Stimulated activated CD8-positive, alpha-beta memory T cell treated with anti-CD3 and anti-CD28 coated beads, Interleukin-7, amount 100 ng/mL, for 4 hours (primary cell): ENCODE measurements at places on chromosomes 5 and 9.

DNA sequence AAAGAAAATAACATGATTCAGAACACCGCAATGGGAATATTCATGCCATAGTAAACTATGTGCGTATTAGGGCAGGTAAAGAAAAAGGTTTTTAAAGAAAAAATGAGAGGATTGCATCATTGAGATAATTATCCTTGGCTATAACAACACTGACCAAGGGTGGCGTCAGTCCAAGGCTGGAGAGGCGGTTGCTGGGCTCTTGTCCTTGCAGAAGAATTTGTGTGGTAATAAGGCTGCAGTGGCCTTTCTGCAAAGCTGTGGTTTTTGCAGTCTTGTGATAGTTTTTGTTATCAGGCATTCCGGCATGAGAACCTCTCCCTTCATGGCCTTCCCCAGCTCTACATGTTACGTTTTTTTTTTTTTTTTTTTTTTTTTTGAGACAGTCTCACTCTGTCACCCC, 14.0 kb downstream of the BOD1 start:
- DNase-seq = no peak

DNA sequence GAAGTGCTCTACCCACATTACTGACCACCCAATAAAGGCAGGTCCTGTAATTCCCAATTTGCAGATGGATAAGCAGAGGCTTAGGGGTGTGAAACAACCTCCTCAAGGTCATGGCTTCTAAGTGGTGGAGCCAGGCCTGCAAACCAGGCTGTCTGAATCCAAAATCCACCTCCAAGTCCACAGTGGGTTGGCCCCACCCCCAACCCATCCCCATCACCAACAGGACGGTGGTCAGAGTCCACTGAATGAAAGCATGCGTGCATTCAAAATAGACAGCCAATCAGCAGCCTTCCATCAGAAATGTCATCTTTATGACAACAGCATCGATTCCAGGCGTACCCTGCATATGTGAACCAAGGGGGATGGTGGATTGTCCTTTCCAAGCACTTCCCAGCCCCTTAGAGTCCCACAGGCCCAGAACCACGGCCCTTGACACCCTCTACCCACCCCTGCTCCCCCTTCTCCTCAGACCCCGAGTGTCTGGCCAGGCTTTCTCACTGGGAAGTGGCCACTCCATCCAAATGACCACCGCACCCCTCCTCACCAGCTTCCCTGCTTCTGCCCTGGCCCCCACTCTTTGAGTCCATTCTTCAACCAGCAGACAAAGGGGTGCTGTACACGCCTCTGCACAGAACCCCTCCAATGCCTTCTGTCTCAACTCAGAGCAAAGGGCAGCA, 133.1 kb downstream of the KCNIP1 start:
- DNase-seq = no peak

DNA sequence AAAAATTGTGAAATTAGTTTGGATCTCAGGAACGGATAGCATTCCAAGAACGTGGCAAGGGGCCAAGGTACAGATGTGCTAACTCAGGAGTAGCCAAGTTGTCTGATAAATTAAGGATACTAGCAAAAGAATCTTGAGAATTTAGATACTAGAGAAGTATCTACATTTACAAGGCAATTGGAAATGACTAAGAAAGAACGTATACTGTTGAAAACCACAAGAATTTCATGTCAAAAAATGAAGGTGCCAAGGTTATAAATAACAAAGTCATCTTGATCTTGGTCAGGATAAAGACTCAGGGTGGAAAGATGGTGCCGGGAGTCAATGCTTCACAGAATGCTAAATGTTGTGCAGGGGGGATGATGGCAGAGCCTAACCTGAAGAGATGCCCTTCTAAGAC, 19.2 kb downstream of the CAPSL start:
- no peak for DNase-seq

- DNase-seq = no peak
Measured at GRCh38 chr5:14757850-14758249, 93.3 kb downstream of the OTULIN start.

- no peak for DNase-seq
Measured at GRCh38 chr5:28249771-28250415, 1211.5 kb upstream of the CDH9 start.

DNA sequence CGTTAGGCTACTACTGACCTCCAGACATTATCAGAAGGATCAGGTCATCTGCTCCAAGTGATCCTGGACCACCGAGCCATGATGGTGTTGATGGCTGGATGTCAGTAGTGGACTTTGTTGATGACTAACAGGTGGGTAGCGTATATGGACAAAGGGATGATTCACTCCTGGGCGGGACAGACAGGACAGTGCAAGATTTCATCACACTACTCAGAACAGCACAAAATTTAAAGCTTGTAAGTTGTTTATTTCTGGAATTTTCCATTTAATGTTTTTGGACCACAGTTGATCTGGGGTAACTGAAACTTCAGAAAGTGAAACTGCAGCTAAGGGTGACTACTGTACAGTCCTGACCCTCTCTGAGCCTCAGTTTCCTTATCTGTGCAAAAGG, 12.7 kb downstream of the PDGFRB start:
- DNase-seq = no peak

DNA sequence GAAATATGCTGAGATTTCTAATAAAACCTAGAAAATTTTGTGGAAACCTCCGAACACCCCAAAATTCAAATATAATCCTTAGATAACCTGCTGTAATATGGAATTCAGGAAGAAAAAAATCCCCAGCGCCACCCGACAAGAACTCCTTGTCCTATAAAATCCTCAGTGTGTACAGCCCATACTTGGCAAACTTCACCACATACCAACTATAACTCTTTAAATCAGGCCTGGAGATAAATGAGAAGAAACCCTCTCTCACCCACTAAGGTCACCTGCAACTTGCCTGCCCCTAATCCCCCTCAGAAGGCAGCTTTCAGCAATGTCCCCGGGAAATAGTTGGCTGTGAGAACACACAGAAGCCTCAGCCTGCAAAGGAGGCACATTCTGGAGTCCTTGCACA, 90.5 kb downstream of the SH3TC2 start:
- no peak for DNase-seq

DNA sequence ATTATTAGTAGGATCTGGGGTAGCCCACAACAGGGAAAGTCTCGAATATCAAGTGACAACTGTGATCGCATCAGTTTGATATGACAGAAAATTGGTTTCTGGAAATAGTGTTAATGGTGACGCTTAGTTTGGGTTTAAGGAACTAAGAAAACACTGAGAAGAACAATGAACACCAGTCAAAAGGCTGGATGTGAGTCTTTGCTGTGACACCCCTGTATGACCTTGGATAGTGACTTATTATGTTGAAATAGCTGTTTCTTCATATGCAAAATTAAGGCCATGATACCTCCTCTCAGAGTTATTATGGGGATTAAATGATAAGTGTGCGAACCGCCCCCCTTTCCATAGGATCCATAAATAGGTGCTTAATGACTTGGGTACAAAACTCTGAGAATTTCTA, 926 bp downstream of the DNAJC25 start:
- no peak for DNase-seq

- no peak for DNase-seq
Measured at GRCh38 chr9:96617439-96618185, 2.0 kb downstream of the CDC14B start.

DNA sequence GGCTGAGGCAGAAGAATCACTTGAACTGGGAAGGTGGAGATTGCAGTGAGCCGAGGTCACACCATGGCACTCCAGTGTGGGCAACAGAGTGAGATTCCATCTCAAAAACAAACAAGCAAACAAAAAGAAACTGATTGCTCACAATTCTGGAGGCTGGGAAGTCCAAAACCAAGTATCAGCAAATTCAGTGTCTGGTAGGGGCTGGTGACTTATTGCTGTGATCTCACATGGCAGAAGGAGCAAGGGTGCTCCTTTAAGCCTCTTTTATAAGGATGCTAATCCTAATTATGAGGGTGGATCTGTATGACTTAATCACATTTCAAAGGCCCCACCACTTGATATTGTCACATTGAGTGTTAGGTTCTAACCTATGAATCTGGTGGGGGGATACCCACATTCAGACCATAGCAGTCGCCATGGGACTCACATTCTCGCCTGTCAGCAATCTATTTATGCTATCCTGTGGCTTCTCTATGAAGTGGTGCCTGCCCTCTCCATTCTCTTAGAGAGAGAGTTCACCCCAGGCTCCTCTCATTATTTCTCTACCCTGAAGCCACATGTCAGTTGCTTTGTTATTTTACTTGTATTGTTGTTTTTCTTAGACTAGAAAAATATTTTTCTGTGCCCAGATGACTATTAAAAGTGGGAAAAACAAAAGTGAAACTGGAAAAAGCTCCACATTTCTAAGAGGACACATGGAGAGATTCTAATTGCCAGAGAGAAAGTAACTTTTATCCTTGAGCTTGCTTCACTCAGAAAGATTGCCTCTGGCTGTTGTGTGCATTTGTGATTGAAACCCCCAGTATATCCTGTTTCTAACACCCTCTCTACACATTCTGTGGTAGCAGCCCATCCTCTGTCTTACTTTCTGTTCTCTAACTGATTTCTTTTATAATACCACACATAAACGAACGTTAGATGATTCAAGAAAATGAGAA, 18.8 kb upstream of the PRLR start:
- DNase-seq = no peak

GRCh38 chr5:94028001-94028400, 286.6 kb upstream of the POU5F2 start:
- no peak for DNase-seq

GRCh38 chr9:89843074-89843473, 238.3 kb downstream of the GADD45G start:
- DNase-seq = no peak

DNA sequence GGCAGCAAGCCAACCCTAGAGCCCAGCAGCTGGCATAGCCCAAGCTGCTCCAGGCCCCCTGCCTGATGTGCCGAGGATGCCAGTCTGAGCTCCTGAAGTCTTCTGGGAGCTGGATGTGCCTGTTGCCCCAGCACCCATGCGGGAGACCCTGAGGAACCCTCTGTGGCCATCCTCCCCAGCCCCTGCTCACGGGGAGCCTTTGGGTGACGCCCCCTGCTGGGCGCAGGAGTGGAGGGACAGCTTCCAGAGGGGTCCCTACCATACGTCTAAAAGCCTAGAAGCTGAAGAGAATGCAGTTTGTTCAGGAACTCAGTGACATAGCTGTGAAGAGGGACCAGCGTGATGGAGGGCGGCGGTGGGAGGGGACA, 33.1 kb upstream of the MVB12B start:
- no peak for DNase-seq

DNA sequence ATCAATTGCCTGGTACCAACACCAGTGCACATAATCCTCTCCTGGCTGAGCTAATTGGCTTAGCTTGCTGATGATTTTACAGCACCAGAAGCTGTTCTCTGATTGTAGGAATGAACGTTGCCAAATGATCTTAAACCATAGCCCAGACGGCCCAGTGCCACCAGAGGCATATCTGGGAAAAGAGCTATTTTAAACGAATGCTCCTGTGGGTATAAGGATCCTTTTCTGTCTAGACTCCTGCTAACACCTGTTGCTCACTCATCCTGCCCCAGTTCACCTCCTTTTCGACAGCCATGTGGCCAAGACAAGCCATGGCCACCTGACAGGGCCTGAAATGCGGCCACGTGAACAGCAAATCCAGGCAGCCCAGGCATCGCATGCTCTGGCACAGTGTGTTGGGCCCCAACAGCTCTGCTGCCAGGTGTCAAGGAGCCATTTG, 289.9 kb upstream of the SLC30A5 start:
- no peak for DNase-seq

- no peak for DNase-seq
Measured at GRCh38 chr9:110214586-110215355, 6.8 kb upstream of the C9orf152 start.
